Suprapubic skin (tissue), 4 donors: ENCODE measurements at places on chromosomes 7 and 10. TPM values are rescaled to one million over a fixed set of nuclear protein-coding genes. Genes with fewer than 3 reads are reported as not detected.

CUZD1 gene
- total RNA-seq: 2.7 TPM

BLNK gene
- 4.7 TPM for total RNA-seq

- DNase-seq: no peak
- no peak overlapping the region for H3K27ac ChIP-seq
- no peaks in the 10 kb centered on the region for H3K36me3 ChIP-seq
- H3K4me3 ChIP-seq: no peak overlapping the region
These were observed 205.4 kb upstream of the C7orf33 start for GRCh38 chr7:148385009-148385682.

DNA sequence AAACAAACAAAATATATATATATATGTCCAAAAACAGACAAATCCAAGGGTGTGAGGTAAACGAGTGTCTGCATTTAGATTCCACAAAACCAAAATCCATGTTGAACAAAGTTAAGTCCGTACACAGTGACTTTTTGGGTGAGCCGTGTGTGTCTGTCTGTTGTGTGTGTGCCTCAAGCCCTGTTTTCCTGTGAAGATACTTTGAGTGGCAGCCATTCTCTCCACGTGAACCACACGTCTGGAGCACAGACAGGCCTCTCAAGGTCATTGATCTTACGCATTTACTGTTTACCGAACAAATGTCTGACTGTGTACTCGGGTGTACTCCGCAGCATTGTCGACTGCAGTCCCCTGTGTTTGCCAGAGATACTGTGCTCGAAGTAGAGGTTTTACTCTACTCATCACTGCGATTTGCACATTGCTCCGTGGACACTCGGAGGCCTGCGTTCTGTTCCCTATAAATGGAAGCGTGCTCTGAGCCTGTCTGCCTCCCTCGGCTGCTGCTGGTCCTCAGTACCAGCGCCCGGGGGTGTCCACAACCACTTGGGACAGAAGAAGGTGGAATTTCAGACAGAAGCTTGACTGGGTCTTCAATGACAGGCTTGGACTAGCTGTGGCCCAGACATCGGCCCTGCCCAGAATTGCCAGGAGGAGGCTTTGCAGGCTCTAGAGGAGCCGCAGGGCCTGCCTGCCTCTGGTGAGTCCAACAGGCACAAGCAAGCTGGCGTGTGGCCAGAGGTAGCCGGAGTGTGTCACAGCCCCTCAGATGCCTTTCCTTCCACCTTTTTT, 22.1 kb downstream of the CYP17A1 start:
- DNase-seq: no peak
- peaks cover 39% of the 10 kb centered on the region for H3K4me1 ChIP-seq
- no peaks in the 10 kb centered on the region for H3K27me3 ChIP-seq
- no peak overlapping the region for H3K4me3 ChIP-seq
- H3K36me3 ChIP-seq: peaks cover 46% of the 10 kb centered on the region

AHCYL2 gene
- total RNA-seq: 61.2 TPM

- H3K36me3 ChIP-seq: no peaks in the 10 kb centered on the region
- no peak overlapping the region for H3K4me3 ChIP-seq
- H3K27ac ChIP-seq: no peak overlapping the region
- H3K4me1 ChIP-seq: peaks cover 3% of the 10 kb centered on the region
- no peak for DNase-seq
These were observed 743.4 kb upstream of the IGFBP3 start for GRCh38 chr7:46664453-46664852.

- no peaks in the 10 kb centered on the region for H3K27me3 ChIP-seq
- DNase-seq: no peak
- no peak overlapping the region for H3K4me3 ChIP-seq
- H3K4me1 ChIP-seq: no peaks in the 10 kb centered on the region
- H3K27ac ChIP-seq: no peak overlapping the region
These were observed 34.0 kb downstream of the ADAM22 start for GRCh38 chr7:87968021-87968420.

- no peaks in the 10 kb centered on the region for H3K27me3 ChIP-seq
- H3K4me3 ChIP-seq: no peak overlapping the region
- H3K27ac ChIP-seq: peak overlapping the region; percentile 92
- no peak for DNase-seq
These were observed 9.3 kb downstream of the CALML5 start for GRCh38 chr10:5490032-5490431.

- no peaks in the 10 kb centered on the region for H3K4me1 ChIP-seq
- no peaks in the 10 kb centered on the region for H3K36me3 ChIP-seq
- H3K4me3 ChIP-seq: no peak overlapping the region
- no peak overlapping the region for H3K27ac ChIP-seq
- no peaks in the 10 kb centered on the region for H3K27me3 ChIP-seq
- no peak for DNase-seq
These were observed 20.1 kb upstream of the FAM170B start for GRCh38 chr10:49153971-49154370.

ZNF425 gene
- total RNA-seq: 3.8 TPM

OR2A1 gene
- not detected for total RNA-seq

- H3K4me1 ChIP-seq: no peaks in the 10 kb centered on the region
- no peak overlapping the region for H3K27ac ChIP-seq
- no peak for DNase-seq
- no peaks in the 10 kb centered on the region for H3K36me3 ChIP-seq
- no peaks in the 10 kb centered on the region for H3K27me3 ChIP-seq
- no peak overlapping the region for H3K4me3 ChIP-seq
These were observed 213.7 kb downstream of the GRID1 start for GRCh38 chr10:86152911-86153310.

AP3M1 gene
- 20.2 TPM for total RNA-seq

PTPRN2 gene
- total RNA-seq: 1.5 TPM

DNA sequence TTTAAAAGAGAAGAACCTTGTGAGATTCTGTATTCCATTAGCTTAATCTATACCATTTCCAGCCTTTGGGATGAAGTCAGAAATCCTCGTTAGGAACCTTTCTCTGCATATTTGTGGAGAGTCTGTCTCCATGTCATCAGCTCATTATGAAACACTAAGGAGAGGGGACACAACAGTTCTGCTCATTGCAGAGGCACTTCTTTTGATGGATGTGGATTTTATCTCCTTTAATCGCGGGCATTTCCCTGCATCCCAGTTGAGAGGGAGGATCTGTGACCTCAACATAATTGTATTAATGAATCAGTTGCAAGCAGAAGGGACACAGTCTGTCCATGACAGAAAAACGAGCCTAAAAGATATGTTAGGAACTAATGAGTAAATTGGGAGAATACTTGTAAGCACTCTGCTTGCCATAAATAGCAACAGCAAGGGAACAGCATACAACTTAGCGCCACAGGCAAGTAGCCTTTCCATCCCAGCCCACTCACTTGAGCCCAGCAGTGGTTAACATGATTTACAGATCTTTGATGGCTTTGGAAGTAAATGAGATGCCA, 37.9 kb downstream of the SORCS1 start:
- H3K36me3 ChIP-seq: no peaks in the 10 kb centered on the region
- no peak overlapping the region for H3K27ac ChIP-seq
- H3K27me3 ChIP-seq: no peaks in the 10 kb centered on the region
- no peaks in the 10 kb centered on the region for H3K4me1 ChIP-seq
- no peak overlapping the region for H3K4me3 ChIP-seq

TBRG4 gene
- 82.8 TPM for total RNA-seq

KEL gene
- total RNA-seq: 0.32 TPM

DNA sequence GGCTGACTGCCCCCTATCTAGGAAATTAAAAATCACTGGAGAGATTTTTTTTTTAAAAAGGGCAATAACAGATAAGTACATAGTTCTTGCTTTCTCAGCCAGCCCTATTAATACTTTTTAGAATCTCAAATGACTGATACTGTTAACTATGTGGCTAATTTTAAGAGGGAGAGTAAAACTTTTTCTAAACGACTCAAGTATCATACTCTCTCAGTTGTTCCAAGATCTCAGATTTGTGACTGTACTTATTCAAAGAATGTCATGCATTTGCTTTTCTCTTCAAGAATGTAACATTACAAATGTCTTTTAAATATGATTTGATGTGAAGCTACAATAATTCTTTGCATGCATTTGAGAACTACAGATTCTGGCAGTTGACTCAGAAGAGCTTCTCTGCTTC, 55.4 kb upstream of the RAB11FIP2 start:
- no peaks in the 10 kb centered on the region for H3K27me3 ChIP-seq
- no peaks in the 10 kb centered on the region for H3K4me1 ChIP-seq
- no peak for DNase-seq
- no peak overlapping the region for H3K27ac ChIP-seq

GNA12 gene
- total RNA-seq: 15.0 TPM

DNA sequence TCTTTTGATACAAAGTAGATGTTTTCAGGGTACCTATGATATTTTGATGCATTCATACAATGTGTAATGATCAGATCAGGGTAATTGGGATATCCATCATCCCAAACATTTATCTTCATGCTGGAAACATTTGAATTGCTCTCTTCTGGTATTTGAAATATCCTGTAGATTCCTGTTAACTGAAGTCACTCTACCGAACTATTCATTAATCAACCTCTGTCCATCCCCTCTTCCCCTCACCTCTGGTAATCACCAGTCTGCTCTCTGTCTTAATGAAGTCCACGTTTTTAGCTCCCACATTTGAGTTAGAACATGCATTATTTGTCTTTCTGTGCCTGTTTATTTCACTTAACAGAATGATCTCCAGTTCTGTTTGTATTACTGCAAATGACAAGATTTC, 11.3 kb downstream of the MTG1 start:
- peaks cover 50% of the 10 kb centered on the region for H3K36me3 ChIP-seq

ZNF789 gene
- 5.0 TPM for total RNA-seq

- H3K4me3 ChIP-seq: no peak overlapping the region
- peak; percentile 74 for DNase-seq
- no peak overlapping the region for H3K27ac ChIP-seq
- peaks cover 5% of the 10 kb centered on the region for H3K4me1 ChIP-seq
These were observed 232.1 kb upstream of the GRB10 start for GRCh38 chr7:51014811-51015210.

- peaks cover 2% of the 10 kb centered on the region for H3K4me1 ChIP-seq
- H3K36me3 ChIP-seq: no peaks in the 10 kb centered on the region
These were observed 336.7 kb upstream of the KLF6 start for GRCh38 chr10:4121502-4122380.

RBM20 gene
- total RNA-seq: 3.0 TPM

GRCh38 chr10:93363891-93364648, 118.1 kb downstream of the MYOF start:
- H3K36me3 ChIP-seq: peaks cover 92% of the 10 kb centered on the region
- H3K4me1 ChIP-seq: peaks cover 4% of the 10 kb centered on the region
- no peak overlapping the region for H3K27ac ChIP-seq
- DNase-seq: peak; percentile 72

DNA sequence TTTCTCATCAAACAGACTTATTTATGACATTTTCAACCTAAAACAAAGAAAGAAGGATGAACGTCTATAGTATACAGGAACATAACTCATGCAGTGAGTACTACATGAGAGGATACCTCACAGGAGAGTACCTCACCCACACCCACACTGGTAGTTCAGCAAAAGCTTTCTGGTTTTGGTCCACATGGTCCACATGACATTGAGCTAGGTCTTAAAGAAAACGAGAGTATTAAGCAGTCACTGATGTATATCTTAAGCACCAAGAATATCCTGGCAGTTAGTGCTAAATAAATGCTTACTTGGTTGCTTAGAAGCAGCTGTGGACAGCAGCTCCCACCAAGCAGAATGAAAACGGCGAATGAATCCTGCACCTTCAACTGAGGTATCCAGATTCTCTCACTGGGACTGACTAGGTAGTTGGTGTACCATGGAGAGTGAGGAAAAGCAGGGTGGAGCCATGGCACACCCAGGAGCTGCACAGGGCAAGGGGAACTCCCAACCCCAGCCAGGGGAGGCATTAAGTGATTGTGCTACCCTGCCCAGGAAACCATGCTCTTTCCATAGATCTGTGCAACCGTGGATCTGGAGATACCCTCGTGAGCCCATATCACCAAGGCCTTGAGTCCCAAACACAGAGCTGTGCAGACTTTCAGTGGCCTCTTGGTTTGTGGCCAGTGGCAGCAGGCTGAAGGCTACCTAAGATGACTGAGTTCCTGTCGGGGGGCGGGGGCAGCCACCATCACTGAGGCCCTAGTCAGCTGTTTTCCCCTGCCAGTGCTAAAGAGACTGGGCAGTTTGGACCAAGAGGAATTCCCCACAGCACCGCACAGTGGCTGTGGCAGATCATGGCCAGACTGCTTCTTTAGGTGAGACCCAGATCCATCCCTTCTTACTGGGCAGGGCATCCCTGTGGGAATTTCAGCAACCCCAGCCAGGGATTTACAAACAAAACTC, 143.4 kb downstream of the SGMS1 start:
- H3K4me1 ChIP-seq: no peaks in the 10 kb centered on the region
- H3K36me3 ChIP-seq: peaks cover 2% of the 10 kb centered on the region
- H3K27me3 ChIP-seq: no peaks in the 10 kb centered on the region
- H3K4me3 ChIP-seq: no peak overlapping the region
- H3K27ac ChIP-seq: no peak overlapping the region

DNA sequence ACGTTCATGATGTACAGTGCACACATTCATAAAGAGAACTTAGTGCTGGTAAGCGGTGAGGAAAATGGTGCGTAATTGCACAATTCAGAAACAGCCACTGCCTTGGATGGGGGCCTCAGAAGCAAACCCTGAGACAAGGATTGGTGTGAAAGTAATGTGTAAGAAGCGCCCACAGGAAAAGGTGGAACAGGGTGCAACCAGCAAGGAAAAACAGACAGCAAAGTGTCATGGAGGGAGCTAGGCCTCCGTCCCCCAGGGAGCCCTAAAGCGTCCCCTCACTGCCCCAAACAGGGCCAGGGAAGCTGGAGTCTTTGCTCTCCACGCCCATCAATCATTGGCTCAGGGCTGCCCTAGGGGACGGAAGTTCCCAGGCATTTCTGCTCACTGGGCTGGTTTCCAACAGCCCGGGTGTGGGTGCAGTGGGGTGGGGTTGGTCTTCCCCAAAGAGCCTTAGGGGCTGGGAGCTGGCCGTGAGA, 9.6 kb upstream of the C10orf105 start:
- peaks cover 51% of the 10 kb centered on the region for H3K4me1 ChIP-seq
- no peaks in the 10 kb centered on the region for H3K36me3 ChIP-seq
- DNase-seq: no peak
- H3K27me3 ChIP-seq: no peaks in the 10 kb centered on the region
- no peak overlapping the region for H3K4me3 ChIP-seq

SLC29A4 gene
- total RNA-seq: 5.6 TPM

GRCh38 chr10:4257939-4258465, 473.0 kb upstream of the KLF6 start:
- H3K36me3 ChIP-seq: no peaks in the 10 kb centered on the region
- peaks cover 12% of the 10 kb centered on the region for H3K4me1 ChIP-seq
- H3K4me3 ChIP-seq: no peak overlapping the region
- no peaks in the 10 kb centered on the region for H3K27me3 ChIP-seq
- H3K27ac ChIP-seq: no peak overlapping the region
- DNase-seq: no peak

- no peak overlapping the region for H3K27ac ChIP-seq
- H3K4me1 ChIP-seq: peaks cover 11% of the 10 kb centered on the region
- H3K27me3 ChIP-seq: peaks cover 17% of the 10 kb centered on the region
- no peak overlapping the region for H3K4me3 ChIP-seq
- H3K36me3 ChIP-seq: no peaks in the 10 kb centered on the region
These were observed 1.4 kb upstream of the MUC17 start for GRCh38 chr7:101018271-101019167.

VTI1A gene
- total RNA-seq: 49.1 TPM

PNLIPRP1 gene
- total RNA-seq: not detected
